ENCODE measurements at places on chromosomes 4 and X. TPM values are rescaled to one million over a fixed set of nuclear protein-coding genes. Genes with fewer than 3 reads are reported as not detected.

- no peak overlapping the region for H3K4me3 ChIP-seq
- no peak overlapping the region for H3K27ac ChIP-seq
- no peaks in the 10 kb centered on the region for H3K27me3 ChIP-seq
- no peaks in the 10 kb centered on the region for H3K4me1 ChIP-seq
- DNase-seq, result no peak
- peaks cover 8% of the 10 kb centered on the region for H3K36me3 ChIP-seq
Observed at GRCh38 chr4:155342142-155342541, 34.6 kb downstream of the MAP9 start.

DNA sequence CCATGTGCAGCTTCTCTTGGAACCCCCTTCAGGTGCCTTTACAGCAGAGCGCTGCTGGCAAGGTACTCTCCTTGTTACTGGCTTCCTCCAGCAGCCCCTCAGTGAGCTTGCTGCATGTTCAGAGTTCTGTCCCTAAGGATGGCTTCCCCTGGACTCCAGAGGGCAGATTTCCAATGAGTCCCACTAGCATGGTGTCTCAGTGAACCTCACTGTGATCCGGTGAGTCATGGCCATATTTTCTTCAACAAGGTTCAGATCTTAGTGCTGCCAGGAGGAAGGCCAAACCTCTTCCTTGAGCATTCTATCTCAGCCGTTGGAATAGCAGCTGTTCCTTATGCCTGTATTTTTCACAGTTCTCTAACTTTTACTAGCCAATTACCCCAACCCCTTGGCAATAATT is 98.8 kb downstream of the CASK start:
- no peak overlapping the region for H3K27ac ChIP-seq
- H3K4me3 ChIP-seq, result no peak overlapping the region
- H3K36me3 ChIP-seq, result no peaks in the 10 kb centered on the region
- no peak for DNase-seq
- H3K27me3 ChIP-seq, result no peaks in the 10 kb centered on the region

GRCh38 chrX:151039351-151039750 is 56.2 kb downstream of the HMGB3 start:
- H3K36me3 ChIP-seq, result no peaks in the 10 kb centered on the region
- no peaks in the 10 kb centered on the region for H3K4me1 ChIP-seq
- H3K27me3 ChIP-seq, result no peaks in the 10 kb centered on the region
- H3K4me3 ChIP-seq, result no peak overlapping the region
- no peak for DNase-seq

DNA sequence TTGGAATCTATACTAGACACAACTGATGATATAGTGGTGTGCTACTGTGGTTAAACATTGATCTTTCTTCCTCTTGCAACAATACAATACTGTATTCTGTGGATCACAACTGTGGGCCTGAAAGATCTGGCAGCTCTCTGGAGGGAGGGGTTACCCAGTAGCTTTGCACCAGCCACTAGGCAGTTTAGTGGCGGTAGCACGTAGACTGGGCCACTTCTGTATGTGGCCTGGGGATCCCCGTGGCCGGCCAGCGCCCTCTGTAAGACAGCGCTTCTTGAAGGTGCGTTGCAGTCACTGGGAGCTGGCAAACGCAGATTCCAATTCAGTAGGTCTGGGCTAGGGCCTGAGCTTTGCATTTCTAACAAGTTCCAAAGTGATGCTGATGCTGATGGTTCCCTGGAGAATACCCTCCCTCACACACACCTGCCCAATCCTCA is 168.6 kb downstream of the MGST2 start:
- H3K27ac ChIP-seq, result no peak overlapping the region
- no peak overlapping the region for H3K4me3 ChIP-seq
- peaks cover 13% of the 10 kb centered on the region for H3K4me1 ChIP-seq

DNA sequence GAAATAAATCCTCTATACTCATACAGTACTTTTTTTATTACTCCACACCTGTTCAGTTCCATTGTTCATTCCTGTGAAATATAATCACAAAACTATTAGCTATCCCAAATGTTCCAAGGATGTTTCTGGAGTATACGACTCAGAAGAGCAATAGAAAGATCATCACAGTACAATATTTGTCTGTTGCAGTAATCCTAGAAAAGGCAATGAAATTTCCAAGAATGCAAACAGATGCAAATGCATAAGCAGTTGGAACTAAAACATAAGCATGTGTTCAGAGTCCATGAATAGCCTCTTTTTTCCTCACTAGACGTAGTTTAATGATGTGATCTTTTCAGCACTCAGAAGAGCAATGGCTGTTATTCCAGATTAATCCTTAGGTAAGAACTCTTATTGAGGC is 55.2 kb downstream of the RTL3 start:
- DNase-seq, result no peak
- H3K36me3 ChIP-seq, result no peaks in the 10 kb centered on the region
- no peak overlapping the region for H3K4me3 ChIP-seq
- no peak overlapping the region for H3K27ac ChIP-seq
- H3K4me1 ChIP-seq, result no peaks in the 10 kb centered on the region
- no peaks in the 10 kb centered on the region for H3K27me3 ChIP-seq

GRCh38 chr4:107392380-107392779 is 327.7 kb downstream of the PAPSS1 start:
- DNase-seq, result no peak
- no peaks in the 10 kb centered on the region for H3K27me3 ChIP-seq
- H3K27ac ChIP-seq, result no peak overlapping the region
- no peaks in the 10 kb centered on the region for H3K4me1 ChIP-seq

GRCh38 chr4:88353324-88353723 is 25.3 kb upstream of the HERC6 start:
- no peak overlapping the region for H3K4me3 ChIP-seq
- H3K36me3 ChIP-seq, result no peaks in the 10 kb centered on the region
- H3K4me1 ChIP-seq, result no peaks in the 10 kb centered on the region
- H3K27ac ChIP-seq, result no peak overlapping the region
- H3K27me3 ChIP-seq, result no peaks in the 10 kb centered on the region
- DNase-seq, result no peak

DNA sequence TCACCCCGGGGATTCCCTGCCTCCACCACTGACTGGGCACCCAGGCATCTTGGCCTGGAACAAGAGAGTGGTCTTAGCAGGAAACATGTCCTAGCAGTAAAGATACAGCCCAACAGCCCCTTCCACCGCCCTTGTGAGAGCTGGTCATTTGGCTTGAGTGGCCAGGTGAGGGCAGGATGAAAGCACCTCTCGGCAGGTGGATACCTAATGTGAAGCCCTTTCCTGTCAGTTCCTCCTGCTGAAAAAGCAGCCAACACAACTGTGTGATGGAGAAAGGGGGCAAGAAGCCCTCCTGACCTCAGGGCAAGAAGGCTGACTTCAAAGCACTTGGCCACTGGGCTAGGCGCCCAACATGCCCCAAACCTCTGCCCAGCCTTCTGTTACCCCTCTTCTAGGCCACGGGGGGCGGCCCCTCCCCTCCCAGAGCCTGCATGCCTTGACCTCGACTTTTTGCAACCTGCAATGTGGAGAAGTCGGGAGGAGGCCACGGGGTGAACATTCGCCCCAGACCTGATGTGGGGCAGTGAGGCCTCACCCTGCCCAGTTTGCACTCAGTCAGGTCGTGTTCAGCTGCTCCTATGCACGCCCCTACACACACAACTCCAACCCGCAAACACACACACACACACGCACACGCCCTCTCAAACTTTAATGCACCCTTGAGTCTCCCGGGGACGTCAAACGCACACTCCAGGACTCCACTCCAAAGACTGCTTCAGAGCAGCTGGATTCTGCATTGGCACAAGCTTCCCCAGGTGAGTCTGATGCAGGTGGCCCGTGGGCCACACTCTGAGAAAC is 1.1 kb downstream of the LGI2 start:
- H3K4me3 ChIP-seq, result peak overlapping the region; percentile 37
- H3K27ac ChIP-seq, result peak overlapping the region; percentile 18
- no peaks in the 10 kb centered on the region for H3K27me3 ChIP-seq
- H3K4me1 ChIP-seq, result no peaks in the 10 kb centered on the region

- no peaks in the 10 kb centered on the region for H3K4me1 ChIP-seq
- H3K36me3 ChIP-seq, result no peaks in the 10 kb centered on the region
- H3K4me3 ChIP-seq, result no peak overlapping the region
Observed at GRCh38 chrX:49067285-49068120, 6.3 kb downstream of the PRAF2 start.

- no peak for DNase-seq
- no peaks in the 10 kb centered on the region for H3K4me1 ChIP-seq
- no peaks in the 10 kb centered on the region for H3K27me3 ChIP-seq
- no peak overlapping the region for H3K27ac ChIP-seq
- H3K4me3 ChIP-seq, result no peak overlapping the region
Observed at GRCh38 chrX:94545722-94546121, 871.7 kb downstream of the FAM133A start.

GRCh38 chrX:143757887-143758286 is 37.3 kb upstream of the SPANXN2 start:
- no peak for DNase-seq
- H3K36me3 ChIP-seq, result no peaks in the 10 kb centered on the region
- H3K4me3 ChIP-seq, result no peak overlapping the region
- H3K27ac ChIP-seq, result no peak overlapping the region
- no peaks in the 10 kb centered on the region for H3K27me3 ChIP-seq
- H3K4me1 ChIP-seq, result no peaks in the 10 kb centered on the region

- H3K4me1 ChIP-seq, result peaks cover 9% of the 10 kb centered on the region
- H3K4me3 ChIP-seq, result peak overlapping the region; percentile 94
- peaks cover 8% of the 10 kb centered on the region for H3K36me3 ChIP-seq
Observed at GRCh38 chr4:82891707-82892466, 934 bp upstream of the SEC31A start.

DNA sequence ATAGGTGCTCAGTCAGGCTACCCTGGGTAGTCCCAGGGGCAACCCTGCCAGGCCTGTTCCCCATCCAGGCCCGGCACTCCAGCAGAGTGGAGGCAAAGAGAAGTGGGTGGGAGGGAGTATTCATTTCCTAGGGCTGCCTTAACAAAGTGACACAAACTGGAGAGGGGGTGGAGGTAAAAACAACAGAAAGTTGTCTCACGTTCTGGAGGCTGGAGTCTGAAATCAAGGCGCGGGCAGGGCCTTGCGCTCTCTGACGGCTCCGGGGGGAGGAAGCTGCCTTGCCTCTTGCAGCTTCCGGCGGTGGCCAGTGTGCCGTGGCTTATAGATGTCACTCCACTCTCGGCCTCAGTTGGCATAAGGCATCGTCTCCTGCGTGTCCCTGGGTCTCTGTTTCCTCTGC is 90.8 kb downstream of the DCTD start:
- H3K4me3 ChIP-seq, result no peak overlapping the region
- no peaks in the 10 kb centered on the region for H3K36me3 ChIP-seq
- H3K27me3 ChIP-seq, result no peaks in the 10 kb centered on the region
- H3K4me1 ChIP-seq, result peaks cover 2% of the 10 kb centered on the region
- no peak overlapping the region for H3K27ac ChIP-seq

- no peak overlapping the region for H3K27ac ChIP-seq
- no peaks in the 10 kb centered on the region for H3K27me3 ChIP-seq
- H3K4me3 ChIP-seq, result no peak overlapping the region
- H3K4me1 ChIP-seq, result no peaks in the 10 kb centered on the region
- no peak for DNase-seq
Observed at GRCh38 chr4:122010610-122011009, 58.8 kb upstream of the TRPC3 start.

DNA sequence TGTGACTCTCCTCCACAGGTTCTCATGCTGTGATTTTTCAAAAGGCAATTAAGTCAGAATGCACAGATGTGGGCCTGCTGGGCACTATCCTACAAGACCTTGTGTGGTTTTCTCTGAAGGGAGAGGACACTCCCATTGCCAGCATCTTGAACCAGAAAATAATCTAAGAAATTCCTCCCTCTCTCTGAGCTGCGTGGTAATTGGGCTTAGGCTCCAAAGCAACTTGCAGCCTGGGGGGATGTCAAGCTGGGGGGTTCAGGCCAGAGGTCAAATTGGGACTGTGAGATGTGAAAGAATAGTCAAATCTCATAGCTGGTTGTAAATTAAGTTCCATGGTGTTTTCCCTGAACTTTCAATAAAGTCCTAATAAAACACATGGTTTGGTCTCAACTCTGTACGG is 350.6 kb upstream of the SLC7A11 start:
- H3K4me3 ChIP-seq, result no peak overlapping the region
- no peaks in the 10 kb centered on the region for H3K27me3 ChIP-seq
- DNase-seq, result no peak
- no peaks in the 10 kb centered on the region for H3K4me1 ChIP-seq
- no peak overlapping the region for H3K27ac ChIP-seq
- H3K36me3 ChIP-seq, result no peaks in the 10 kb centered on the region

- H3K27ac ChIP-seq, result no peak overlapping the region
- no peaks in the 10 kb centered on the region for H3K4me1 ChIP-seq
- no peaks in the 10 kb centered on the region for H3K27me3 ChIP-seq
- no peak overlapping the region for H3K4me3 ChIP-seq
- DNase-seq, result no peak
- H3K36me3 ChIP-seq, result no peaks in the 10 kb centered on the region
Observed at GRCh38 chrX:68763481-68763880, 65.3 kb upstream of the EFNB1 start.

GRCh38 chrX:134645936-134646543 is 12.2 kb downstream of the PLAC1 start:
- DNase-seq, result no peak
- no peaks in the 10 kb centered on the region for H3K36me3 ChIP-seq
- no peaks in the 10 kb centered on the region for H3K27me3 ChIP-seq
- no peak overlapping the region for H3K4me3 ChIP-seq

DNA sequence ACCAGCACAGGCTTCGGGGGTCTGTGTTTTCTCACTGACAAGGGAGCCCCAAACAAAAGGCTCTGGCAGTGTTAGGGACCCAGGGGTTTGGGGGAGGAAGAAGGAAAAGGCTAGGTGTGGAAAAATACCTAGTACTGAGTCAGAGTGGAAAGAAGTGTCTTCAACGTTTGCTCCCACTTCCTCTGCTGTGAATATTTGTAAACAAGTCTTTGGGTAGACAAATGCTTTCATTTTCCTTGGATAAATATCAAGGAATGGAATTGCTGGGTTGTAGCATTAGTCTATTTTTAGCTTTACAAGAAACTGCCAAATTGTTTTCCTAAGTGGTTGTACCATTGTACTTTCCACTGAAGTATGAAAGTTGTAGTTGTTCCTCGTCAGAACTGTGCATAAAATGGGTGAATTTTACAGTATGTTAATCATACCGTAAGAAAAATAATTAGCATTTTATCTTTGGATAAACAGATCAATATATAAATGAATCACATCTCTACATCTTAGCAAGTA is 17.4 kb downstream of the COL4A5 start:
- H3K27me3 ChIP-seq, result no peaks in the 10 kb centered on the region
- no peak for DNase-seq
- H3K36me3 ChIP-seq, result no peaks in the 10 kb centered on the region
- H3K4me1 ChIP-seq, result no peaks in the 10 kb centered on the region
- H3K4me3 ChIP-seq, result no peak overlapping the region

GRCh38 chrX:2185341-2186082 is 315.3 kb downstream of the DHRSX start:
- no peak overlapping the region for H3K27ac ChIP-seq
- no peak overlapping the region for H3K4me3 ChIP-seq
- no peaks in the 10 kb centered on the region for H3K27me3 ChIP-seq
- H3K36me3 ChIP-seq, result no peaks in the 10 kb centered on the region
- no peak for DNase-seq

GRCh38 chr4:5984843-5985242 is 33.4 kb downstream of the C4orf50 start:
- H3K27ac ChIP-seq, result no peak overlapping the region
- DNase-seq, result no peak
- no peaks in the 10 kb centered on the region for H3K36me3 ChIP-seq
- H3K4me1 ChIP-seq, result no peaks in the 10 kb centered on the region
- no peak overlapping the region for H3K4me3 ChIP-seq

SLC9B1 gene
- 1.8 TPM for total RNA-seq

NXF2B gene
- total RNA-seq, result 0.25 TPM

SRD5A3 gene
- total RNA-seq, result 10.6 TPM

PPEF1 gene
- 0.63 TPM for total RNA-seq

OPN1MW3 gene
- total RNA-seq, result not detected

FRMD7 gene
- 0.19 TPM for total RNA-seq

TMSB15B gene
- total RNA-seq, result 2.0 TPM

CHRDL1 gene
- 8.7 TPM for total RNA-seq

ADH1C gene
- 9.3 TPM for total RNA-seq

CCKAR gene
- not detected for total RNA-seq
